ENCODE measurements at places on chromosomes 1 and 21.

DNA sequence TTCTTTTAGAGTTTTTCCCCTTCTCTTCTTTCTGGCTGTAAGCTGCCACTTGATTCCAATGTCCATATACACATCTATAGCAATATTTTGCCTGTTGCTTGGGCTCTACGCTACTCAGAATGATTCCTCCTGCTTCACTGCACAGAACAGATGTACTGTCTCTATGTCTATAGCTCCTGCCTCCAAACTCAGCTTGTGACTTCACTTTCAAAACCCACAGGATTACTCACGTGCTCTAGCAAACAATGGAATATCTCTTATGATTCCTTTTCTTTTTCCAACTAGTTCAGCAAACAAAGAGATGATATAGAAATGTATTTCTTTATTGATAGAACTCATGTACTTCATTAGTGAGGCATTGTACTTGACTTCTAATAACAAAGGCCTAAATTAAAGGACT, 80.5 kb upstream of the SOX13 start:
- DNase-seq, result no peak

GRCh38 chr1:94284476-94284875, 47.1 kb upstream of the ARHGAP29 start:
- no peak for DNase-seq

- no peak for DNase-seq
Observed at GRCh38 chr1:169565335-169566271, 20.7 kb downstream of the F5 start.

DNA sequence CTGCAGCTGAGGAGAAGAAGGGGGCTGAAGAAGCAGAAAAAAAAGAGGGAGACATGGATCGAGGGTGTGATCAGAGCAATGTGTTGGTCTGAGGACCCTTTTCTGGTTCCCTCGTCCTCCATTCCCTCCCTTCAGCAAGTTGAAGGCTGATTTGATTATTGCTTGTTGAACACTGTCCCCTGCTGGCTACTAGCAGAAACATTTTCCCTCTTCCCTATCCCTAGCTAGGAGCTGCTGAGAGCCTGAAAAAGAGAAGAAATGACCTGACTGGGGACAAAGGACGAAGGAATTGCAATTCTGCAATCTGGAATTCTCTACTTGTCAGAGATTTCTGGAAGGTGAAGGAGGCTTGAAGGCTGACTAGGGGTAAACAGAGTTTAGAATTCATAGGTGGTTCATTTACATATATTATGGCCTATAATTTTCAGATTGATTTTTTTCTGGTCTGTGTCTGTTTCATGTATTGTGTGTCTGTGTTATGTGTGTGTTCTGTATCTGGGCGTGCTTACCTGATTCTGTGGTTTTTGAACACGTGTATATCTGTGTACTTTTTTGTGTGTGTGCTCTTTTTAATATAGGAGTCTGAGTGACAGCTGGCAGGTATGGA, 9.8 kb downstream of the NHLH1 start:
- peak; percentile 76 for DNase-seq

GRCh38 chr1:160243767-160244166, 18.6 kb downstream of the DCAF8 start:
- no peak for DNase-seq

GRCh38 chr1:78038071-78038470, 7.7 kb upstream of the GIPC2 start:
- no peak for DNase-seq

DNA sequence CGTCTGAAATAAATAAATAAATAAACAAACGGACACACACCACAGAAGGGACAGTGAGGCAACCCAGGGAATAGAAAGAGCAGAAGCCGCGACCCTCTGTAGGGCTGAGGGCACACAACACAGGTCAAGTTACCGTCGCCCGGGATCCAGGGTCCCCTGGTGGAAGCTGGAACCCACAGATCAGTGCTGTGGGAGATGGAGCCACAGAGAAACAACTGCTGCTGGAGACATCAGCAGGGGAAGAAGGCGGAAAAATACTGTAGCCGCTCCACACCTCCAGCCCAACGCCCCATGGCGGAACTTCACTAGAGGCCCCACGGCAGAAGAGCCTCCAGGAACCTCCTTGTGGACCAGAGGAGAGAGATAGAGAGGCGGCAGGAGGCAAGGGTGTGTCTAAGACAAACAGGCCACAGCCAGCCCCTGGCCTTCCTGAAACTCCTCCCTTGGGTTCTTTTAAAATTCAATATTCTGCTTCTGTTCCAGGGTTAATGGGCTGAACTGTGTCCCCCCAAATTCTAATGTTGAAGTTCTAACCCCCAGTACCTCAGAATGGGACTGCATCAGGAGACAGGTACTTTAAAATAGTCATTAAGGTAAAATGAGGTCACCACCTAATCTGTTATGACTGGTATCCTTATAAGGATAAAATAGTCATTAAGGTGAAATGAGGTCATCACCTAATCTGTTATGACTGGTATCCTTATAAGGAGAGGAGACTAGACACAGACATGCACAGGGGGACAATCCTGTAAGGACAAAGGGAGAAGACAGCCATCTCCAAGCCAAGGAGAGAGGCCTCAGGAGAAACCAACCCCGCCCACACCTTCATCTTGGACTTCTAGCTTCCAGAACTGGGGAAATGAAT, 7.7 kb upstream of the HLCS start:
- DNase-seq, result no peak

- peak; percentile 80 for DNase-seq
Observed at GRCh38 chr21:46622226-46622625, 13.2 kb upstream of the PRMT2 start.

DNA sequence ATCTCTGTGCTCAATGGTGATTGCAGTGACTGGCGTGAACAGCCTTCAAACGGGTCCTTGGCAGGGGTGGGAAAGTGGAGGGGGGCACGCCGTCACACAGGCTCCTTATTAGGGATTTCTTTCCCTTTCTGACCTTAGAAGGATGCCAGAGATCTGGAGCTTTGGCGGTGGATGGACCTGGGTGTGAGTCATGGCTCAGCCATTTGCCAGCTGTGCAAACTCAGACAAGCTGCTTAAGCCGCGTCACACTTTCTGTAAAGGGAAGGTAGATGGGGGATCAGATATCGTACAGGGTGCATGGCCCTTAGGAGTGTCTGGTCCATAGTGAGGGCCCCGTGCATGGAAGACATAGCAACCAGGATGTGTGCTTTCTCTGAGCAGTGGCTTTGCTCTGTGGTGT, 48.3 kb upstream of the C1orf174 start:
- DNase-seq, result no peak

DNA sequence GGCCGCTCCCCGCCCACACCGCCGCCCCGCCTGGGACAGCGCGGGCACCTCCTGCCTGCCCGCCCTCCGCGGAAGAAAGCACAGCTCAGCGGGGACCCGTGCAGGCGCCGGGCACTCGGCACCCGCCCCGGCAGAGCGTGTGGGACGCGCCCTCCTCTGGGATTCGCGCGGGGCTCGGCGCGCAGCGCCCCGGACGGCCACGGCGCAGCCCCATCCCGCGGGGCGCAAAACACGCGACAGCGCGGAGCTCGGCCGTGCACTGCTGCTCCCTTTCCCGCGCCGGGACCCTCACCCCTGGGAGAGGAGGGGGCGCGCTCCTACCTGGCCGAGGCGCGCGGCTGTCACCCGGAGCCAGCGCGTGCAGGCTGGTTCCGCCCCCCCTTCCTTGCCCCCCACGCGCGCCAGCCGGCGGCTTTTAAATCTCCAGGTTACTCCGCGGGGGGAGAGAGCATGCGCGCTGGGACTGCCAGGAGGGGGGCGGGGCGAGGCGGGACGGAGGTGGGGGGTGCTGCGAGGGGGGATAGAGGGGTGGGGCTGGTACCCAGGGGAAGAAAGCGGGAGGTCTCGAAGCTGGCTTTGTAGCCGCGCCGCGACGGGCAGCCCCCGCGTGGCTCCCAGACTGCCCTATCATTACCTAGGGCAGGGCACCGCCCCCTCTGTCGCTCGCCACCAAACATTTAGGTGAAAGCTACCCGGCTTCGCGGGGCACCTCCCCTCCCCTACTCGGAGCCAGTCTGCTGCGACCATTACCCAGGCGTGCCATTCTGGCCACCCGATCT, at the start of gene SLC45A3:
Gene SLC45A3 (minus strand): TSS at position 437 of the 779 bp plus-strand sequence. CDS start 15,853 bp downstream, outside the sequence.
- no peak for DNase-seq

DNA sequence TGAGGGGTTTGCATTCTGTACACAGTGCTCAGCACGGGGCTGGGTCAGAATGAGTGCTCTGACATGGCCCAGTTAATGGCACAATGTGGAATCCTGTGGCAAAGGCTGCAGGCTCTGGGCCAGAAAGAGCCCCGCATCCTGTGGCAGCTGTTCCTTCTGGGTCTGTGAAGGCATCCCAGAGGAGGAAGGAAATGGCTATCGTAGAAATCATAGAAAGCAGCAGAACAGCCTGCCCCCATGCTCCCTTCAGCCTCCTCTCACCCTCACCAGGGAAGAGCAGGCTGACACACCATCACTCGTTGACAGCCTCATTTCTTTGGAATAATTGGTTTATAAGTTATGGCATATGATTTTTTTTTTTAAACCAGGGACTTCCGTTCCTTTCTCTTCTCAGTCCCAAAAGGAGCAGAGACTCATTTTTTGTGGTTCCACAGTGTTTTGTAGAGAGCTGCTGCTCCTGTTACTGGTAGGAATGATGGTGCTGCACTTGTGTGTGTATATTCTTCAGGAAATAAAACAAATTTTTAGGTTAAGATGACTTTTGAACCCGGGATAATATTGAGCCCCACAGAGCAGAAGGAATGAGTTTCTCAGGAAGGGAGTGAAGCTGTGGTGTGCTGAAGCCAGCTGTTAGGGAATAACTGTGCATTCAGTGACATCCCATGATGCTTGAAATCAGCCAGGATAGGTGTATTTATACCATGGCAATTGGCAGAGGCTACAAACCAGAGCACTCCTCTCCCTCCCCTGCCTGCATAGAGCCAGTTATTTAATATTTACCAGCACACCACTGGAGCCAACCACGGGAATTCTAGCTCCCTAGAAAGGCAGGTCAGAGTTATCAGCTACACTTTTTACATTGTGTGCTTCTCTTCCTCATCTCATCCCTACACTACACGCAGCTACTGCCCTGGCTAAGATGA, 32.0 kb downstream of the PLXNA2 start:
- no peak for DNase-seq

- no peak for DNase-seq
Observed at GRCh38 chr1:226542623-226543103, 5.9 kb upstream of the STUM start.

DNA sequence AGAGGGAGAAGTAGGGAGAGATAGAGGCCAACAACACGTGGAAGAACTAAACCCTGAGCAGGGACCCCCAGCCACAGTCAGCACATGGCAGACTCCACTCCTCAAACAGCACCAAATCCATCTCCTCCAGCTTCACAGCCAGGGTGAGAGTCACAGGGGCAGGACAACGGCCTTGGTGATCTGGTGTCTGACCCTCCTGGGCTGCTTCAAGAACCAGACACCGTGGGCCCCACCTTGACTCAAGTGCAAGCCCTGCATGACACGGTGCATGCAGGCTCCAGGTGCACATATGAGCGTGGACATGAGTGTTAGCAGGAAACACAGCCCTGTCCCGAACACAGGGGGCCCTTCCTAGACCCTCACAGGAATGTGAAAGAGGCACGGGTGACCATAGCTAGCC, 21.9 kb downstream of the S100A7 start:
- no peak for DNase-seq

DNA sequence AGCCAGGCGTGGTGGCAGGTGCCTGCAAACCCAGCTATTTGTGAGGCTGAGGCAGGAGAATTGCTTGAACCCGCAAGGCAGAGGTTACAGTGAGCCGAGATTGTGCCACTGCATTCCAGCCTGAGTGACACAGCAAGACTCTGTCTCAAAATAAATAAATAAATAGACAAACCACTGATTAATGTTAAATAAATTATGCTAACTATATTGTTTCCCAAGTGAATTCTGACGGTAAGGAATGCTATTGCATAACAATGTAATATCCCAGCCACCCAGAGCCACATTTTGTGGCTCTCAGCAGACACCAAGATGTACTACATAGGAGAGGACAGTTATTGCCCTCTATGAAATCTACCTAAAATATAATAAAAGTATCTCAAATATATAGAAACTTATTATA, 55.4 kb downstream of the LPGAT1 start:
- no peak for DNase-seq

- DNase-seq, result no peak
Observed at GRCh38 chr1:156196445-156196844, 2.5 kb downstream of the SLC25A44 start.

DNA sequence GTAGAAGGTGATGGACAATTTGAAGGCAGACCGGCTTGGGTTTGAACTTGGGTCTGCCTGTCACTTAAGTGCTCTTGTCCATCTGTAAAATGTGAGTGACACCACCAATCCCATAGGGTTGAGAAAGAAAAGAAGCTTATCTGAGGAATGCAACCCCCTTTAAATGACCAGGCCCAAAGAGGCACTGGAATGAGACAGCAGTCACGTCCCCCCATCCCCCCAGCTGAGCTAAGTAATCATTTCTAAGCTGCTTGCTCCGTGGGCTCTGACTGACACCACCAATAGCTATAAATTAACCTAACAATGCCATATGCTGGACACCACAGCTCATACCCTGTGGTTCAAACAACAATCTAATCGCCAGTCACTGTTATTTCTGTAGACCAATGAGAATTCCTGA, 15.1 kb downstream of the LCA5L start:
- no peak for DNase-seq

- DNase-seq, result no peak
Observed at GRCh38 chr1:173818459-173818858, 6.0 kb upstream of the DARS2 start.

GRCh38 chr21:45494851-45495680, 47.2 kb downstream of the SLC19A1 start:
- DNase-seq, result no peak

GRCh38 chr21:16363518-16363917, 633.7 kb downstream of the USP25 start:
- DNase-seq, result no peak

DNA sequence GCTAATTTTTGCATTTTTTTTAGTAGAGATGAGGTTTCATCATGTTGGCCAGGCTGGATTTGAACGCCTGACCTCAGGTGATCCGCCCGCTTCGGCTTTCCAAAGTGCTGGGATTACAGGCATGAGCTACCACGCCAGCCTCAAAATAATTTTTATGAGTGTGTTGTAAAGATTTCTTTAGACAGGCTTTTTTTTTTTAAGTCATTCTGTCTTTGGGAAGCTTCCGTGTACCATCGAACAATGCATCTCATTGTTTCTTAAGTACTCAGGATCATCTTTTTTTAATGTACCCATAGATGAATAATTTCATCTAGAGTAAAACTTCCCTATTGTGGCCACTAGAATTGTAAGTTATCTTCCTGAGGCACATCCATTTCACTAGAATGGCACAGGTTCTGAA, 19.6 kb upstream of the SDC3 start:
- DNase-seq, result no peak

- no peak for DNase-seq
Observed at GRCh38 chr1:186283374-186283773, 91.7 kb downstream of the TPR start.

- no peak for DNase-seq
Observed at GRCh38 chr21:36727866-36728265, 29.0 kb downstream of the SIM2 start.

DNA sequence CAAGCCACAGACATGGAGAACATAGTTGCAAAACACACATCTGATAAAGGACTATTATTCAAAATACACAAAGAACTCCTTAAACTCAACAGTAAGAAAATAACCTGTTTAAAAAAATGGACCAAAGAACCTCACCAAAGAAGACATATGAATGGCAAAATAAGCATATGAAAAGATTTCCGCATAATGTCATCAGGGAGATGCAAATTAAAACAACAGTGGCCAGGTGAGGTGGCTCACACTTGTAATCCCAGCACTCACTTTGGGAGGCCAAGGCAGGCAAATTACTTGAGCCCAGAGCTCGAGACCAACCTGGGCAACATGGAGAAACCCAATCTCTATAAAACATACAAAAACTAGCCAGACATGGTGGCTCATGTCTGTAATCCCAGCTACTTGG, 50.4 kb downstream of the PRPF38A start:
- DNase-seq, result no peak

Data from AML-193 (cell line).